A549 (cell line): ENCODE measurements at places on chromosomes 6 and 20. TPM values are rescaled to one million over a fixed set of nuclear protein-coding genes. Genes with fewer than 3 reads are reported as not detected.

EXOC2 gene
- polyA plus RNA-seq = 13.1 to 13.6 TPM (median 13.3 TPM) in 3 replicates

MUC22 gene
- not detected in 3 replicates for polyA plus RNA-seq

HCRTR2 gene
- not detected in 3 replicates for polyA plus RNA-seq

EMILIN3 gene
- 0.58 to 0.66 TPM (median 0.62 TPM) in 3 replicates for polyA plus RNA-seq

PRDM1 gene
- polyA plus RNA-seq = 2.5 to 3.0 TPM (median 2.6 TPM) in 3 replicates

HLA-C gene
- polyA plus RNA-seq = 35.7 to 42.1 TPM (median 40.9 TPM) in 3 replicates

FAM83C gene
- polyA plus RNA-seq = 0.03 TPM in 1 of 3 replicates, not detected in the others

FAM162B gene
- not detected in 3 replicates for polyA plus RNA-seq

WFDC2 gene
- 0.22 TPM in 1 of 3 replicates, not detected in the others for polyA plus RNA-seq

MCCD1 gene
- not detected in 3 replicates for polyA plus RNA-seq

HLA-B gene
- polyA plus RNA-seq = 9.0 to 10.0 TPM (median 9.9 TPM) in 3 replicates

C20orf202 gene
- polyA plus RNA-seq = 0.09 TPM in 1 of 3 replicates, not detected in the others

VGLL2 gene
- not detected in 3 replicates for polyA plus RNA-seq

CUL7 gene
- polyA plus RNA-seq = 8.1 to 10.6 TPM (median 10.0 TPM) in 3 replicates

VSTM2L gene
- 3.7 to 7.4 TPM (median 5.8 TPM) in 3 replicates for polyA plus RNA-seq

PROCR gene
- 132 to 149 TPM (median 134 TPM) in 3 replicates for polyA plus RNA-seq

TPD52L1 gene
- polyA plus RNA-seq = 80.0 to 115 TPM (median 90.1 TPM) in 3 replicates

SCAND1 gene
- polyA plus RNA-seq = 59.2 to 72.2 TPM (median 68.0 TPM) in 3 replicates

POU5F1 gene
- polyA plus RNA-seq = 2.7 to 3.5 TPM (median 2.8 TPM) in 3 replicates

LINC00237 gene
- not detected in 3 replicates for polyA plus RNA-seq
